ENCODE measurements at places on chromosomes 16 and 17.

GRCh38 chr16:30557707-30557956, 542 bp downstream of the ZNF764 start:
- DNase-seq, result peak; percentile 64

DNA sequence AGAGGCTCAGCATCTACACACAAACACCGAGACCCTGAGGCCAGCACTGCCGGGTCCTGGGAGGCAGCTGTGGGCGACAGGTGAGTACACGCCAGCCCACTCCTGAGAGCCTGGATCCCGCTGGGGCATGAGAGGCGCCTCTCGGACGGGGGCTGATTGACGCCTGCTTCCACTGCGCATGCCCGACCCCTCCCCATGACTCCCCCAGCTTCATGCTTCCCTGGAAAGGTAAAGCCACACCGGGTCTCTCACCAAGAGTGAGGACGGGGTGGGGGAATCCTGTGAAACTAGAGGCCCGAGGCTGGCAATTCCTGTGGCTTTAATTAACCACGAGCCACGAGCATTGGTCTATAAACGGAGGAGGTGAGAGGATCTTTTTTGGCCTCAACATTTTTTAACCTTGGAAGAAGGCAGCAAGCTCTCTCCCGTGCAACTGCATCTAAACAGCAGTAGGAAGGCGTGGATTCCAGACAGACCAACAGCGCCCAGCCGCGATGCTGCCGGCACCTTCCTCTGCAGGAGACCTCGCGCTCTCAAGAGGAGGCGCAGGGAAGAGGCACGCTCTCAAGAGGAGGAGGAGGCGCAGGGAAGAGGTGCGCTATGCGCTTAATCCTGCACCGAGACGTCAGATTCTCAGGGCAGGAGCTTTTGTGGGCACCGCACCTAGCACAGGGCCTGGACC, 71.8 kb upstream of the METRNL start:
- no peak for DNase-seq

DNA sequence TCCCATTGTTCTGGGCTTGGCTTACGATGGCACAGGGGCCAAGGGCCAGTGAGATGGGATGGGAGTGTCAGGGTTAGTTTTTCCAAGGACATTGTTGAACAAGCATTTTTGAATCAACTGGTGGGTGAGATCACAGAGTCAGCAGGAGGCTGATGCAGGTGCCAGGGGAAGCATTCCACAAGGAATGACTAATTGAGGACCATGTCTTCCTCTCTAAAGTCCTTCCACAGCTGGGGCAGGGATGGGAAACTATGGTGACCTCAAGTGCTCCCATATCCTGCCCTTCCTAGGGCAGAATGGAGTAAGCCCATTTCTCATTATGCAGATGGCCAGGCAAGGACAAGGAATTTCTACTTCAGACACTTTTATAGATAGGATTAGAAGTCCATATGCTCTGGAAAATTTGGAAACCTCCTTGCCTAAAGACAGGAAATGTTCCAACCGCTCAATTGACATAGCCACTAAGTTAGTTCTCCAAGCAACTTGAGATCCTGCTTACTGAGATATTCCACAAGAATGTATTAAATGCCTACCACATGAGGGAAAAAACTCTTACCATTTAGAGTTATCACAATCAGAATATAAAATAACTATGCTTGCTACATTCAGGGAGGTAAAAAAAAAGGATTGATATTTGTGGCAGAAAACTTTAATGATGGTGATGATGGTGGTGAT, 21.2 kb upstream of the ENGASE start:
- no peak for DNase-seq

DNA sequence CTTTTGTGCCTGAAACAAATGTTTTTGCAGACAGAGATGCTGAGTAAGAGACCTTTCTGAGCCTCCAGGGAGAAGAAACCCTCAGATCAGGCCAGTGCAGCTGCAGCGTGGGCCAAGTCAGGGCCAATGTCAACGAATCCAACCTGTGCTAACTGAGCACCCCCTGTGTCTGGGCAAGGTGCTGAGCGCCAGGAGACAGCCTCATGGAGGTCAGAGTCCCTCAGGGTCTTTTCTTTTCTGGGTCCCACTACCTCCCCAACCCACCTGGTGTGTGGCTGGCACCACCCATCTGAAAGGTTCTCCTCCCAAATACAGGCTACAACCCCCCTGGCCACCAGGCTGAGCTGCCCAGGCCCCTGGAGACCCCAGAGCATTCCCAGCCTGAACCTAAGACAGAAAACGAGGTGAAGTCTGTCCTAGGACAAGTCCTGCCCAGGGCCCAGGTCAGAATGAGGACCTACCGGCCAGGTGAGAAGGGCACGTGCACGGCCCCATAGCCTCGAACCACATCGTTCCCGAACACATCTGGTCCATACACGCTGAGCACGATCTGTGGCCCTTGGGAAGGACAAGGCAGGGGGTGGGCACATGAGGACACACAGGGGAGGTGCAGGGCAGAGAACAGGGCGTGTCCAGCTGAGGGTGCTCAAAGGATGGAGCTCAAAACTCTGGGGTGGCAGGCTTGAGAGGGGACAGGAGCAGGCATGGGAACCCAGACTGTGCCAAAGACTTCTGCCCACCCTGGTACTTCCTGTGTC, 15.0 kb downstream of the B9D1 start:
- DNase-seq, result no peak

DNA sequence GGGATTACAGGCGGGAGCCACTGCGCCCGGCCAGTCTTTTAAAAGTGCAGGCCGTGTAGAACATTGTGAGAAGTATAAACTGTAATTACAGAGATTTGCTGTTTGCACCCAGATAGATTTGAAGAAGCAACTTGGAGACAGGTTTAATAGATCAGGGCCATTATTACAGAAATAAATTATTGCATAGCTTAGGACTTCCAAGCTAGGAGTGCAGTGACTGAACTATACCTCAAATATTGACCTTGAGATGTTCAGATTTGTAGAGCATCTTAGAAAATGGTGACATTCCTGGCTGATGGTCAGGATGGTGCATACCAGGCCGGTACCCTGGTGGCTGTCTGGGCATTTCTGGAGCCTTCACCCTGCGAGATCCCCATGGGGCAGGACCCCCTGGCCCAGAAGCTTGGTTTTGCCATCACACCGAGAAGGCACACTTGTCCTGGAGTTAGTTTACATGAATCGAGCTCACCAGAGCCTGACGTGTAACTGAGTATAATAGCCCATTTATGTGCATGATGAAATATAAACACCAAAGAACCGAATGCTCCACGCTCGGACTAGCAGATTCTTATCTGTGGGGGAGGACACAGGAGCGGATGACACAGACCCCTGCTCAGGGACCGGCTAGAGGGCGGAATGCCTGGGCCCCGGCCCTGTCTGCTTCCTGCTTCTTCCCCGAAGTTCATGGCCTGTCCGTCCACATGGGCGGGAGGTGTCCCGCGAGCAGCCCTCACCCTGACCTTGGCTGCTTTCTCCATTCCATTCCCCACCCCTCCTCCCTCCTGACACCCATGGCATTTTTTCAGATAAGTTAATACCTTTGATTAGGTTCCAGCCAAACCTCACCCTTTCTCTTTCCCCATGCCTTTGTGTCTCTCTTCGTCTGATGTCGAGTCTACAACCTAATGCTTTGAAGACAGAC, 32.1 kb downstream of the CCDC40 start:
- DNase-seq, result peak; percentile 24

DNA sequence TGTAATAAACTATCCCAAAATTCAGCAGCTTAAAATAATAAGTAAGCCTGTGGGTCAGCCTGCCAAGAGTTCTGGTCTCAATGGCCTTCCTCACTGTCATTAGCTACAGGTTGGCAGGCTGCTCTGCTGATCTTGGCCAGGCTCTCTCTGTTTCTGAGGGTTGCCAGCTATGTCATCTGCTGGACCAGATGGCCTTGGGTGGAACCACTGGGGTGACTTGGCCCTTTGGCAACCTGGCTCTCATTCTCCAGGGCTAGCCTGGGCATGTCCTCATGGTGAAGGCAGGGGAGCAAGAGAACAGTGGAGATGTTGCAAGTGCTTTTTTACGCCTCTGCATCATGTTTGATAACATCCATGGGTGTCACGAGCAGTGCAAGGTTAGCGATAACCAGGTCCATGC, 13.9 kb downstream of the ITGAM start:
- DNase-seq, result no peak

GRCh38 chr16:26777821-26778220, 288.9 kb upstream of the C16orf82 start:
- no peak for DNase-seq

- DNase-seq, result no peak
These were observed 38.2 kb downstream of the GRB2 start for GRCh38 chr17:75367312-75367711.

DNA sequence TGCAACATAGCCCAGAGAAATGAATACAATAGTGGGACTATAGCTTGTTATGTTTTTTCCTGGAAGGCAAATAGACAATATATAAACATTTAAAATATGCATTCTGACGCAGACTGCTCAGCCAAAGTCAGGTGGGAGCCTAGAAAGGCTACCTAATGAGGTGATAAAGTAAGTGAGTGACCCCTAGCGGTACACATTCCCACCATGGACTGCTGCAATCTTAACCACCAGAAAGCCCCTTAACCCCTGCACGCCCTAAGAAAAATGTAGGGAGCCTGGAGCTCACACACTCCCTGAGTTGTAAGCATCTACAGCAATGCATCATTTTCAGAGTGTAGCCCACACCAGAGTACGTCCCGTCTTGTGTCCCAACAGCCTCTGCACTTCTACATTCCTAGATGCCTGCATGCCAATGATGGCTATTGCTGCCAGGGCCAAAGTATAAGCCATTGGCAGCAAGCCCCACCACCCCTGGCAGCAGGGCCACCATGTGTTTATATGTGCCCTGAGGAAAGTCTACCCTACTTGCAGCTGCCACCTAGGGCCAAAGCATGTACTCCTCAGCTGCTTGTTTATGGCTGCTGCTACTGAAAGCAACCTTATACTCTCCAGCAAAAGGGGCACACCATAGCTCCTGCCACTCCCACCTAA, 127.6 kb downstream of the KIF2B start:
- no peak for DNase-seq
